ENCODE measurements at places on chromosomes 4 and X. TPM values are rescaled to one million over a fixed set of nuclear protein-coding genes. Genes with fewer than 3 reads are reported as not detected.

DNA sequence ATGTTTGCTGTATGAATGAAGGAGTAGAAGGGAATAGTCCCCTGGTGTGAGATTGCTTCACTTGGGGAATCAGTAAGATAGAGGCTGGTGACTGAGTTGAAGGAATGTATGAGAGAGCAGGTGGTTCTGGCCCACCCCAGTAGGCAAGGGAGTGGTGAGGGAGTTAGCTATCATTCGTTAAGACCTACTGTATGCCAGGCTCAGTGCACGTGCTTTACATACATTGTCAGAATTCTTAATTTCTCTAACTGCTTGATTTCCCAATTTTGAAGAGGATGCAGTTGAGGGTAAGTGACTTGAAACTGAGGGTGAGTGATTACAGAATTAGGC, 700 bp downstream of the VMA21 start:
- H3K36me3 ChIP-seq, result no peaks in the 10 kb centered on the region
- no peaks in the 10 kb centered on the region for H3K27me3 ChIP-seq

MTMR8 gene
- polyA plus RNA-seq, result 4.7 TPM

DNA sequence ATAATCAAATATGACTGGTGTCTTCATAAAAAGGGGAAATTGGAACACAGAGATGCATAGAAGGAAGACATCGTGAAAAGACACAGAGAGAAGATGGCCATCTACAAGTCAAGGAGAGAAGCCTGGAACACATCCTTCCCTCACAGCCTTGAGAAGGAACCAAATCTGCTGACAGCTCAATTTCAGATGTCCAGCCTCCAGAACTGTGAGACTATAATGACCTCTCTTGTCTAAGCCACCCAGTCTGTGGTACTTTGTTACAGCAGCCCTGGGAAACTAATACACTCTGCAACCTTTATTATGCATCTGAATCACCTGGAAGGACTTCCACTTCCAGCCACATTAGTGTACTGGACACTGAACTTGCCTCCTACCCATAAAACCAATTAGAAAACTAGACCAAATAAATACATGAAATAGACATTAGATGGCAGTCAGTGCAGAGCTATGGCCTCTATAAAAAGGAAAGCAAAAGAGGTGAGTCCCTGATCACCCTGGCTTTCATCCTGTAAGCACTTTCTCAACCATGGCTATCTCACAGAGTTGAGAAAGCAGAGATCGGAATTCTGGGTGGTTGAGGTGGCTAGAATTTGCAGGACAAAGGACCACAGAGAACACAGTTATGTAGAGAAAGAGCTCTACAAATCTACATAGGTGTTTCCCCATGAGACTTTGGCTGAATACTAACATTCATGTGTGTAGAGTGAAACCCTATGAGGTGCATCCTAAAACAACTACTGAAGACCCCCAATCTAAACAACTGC, 25.7 kb downstream of the GAB3 start:
- no peaks in the 10 kb centered on the region for H3K36me3 ChIP-seq
- no peak overlapping the region for H3K4me3 ChIP-seq
- H3K4me1 ChIP-seq, result peaks cover 33% of the 10 kb centered on the region
- H3K27me3 ChIP-seq, result no peaks in the 10 kb centered on the region
- no peak for DNase-seq
- peak overlapping the region; percentile 12 for H3K27ac ChIP-seq

DNA sequence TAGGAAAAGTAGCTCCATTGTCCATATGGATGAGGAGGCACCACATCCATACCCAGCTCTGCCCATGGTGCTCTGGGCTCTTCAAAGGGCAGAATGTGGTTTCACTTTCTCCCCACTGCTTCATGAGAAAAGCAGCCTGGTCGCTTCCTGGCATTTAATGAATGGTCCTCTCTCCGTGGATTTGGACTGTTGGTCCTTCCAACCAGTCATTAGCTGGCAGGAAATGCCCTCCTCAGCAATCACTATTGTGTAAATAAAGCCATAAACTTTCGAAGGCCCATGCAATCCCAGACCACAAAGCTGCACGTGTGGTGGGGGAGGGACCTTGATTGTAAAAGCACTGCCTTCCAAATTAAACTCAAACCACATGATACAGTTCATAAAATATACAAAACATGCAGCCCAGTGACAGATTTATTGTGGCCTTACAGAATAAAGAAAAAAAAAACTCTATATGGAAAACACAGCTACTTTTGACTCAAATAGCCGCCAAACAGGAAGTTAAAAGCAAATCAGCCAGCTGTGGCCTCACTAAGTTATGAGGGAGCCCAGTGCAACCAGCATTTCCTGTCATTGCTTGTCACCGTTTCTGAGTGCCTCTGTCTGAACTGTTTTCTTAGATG, 8.1 kb downstream of the MBNL3 start:
- H3K36me3 ChIP-seq, result no peaks in the 10 kb centered on the region
- peak overlapping the region; percentile 49 for H3K27ac ChIP-seq
- H3K4me3 ChIP-seq, result peak overlapping the region; percentile 58
- no peaks in the 10 kb centered on the region for H3K27me3 ChIP-seq

DNA sequence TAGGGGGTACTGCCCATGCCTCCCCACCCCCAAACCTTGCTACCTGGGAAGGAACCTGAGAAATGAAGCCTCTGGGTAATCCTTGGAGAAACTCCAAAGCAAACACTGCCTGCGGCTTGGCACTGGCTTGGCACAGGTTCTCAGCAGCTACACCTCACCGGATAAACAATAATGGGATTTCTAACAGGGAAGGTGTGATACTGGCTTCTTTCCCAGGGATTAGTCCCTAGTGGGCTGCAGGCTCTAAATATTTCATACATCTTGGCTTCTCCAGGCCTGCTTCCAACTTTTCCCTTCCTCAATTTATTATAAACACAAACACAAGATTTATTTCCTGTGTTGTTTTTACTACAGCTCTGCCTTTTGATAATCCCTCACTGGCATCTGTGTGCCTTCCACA, 12.5 kb downstream of the SEC24D start:
- DNase-seq, result no peak
- peaks cover 5% of the 10 kb centered on the region for H3K4me1 ChIP-seq
- peaks cover 7% of the 10 kb centered on the region for H3K36me3 ChIP-seq

DNA sequence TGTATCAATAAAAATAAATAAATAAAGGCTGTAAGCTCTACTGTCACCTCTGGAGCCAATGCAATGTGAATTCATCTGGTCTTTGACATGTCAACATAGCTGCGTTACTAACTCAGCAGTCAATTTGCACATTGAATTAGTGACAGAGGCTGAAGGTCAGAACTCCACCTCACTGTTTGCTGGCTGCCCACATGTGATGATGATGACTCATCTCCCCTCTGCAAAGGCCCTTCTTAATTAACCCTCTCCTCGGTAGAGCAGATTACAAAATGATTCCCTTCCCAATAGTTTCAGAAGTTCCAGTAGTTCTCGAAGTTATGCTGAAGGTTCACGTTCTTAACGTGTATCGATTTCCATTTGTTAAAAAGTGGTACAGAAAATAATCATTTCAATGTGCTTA, 1626.0 kb upstream of the TENM3 start:
- H3K27ac ChIP-seq, result no peak overlapping the region
- H3K4me1 ChIP-seq, result no peaks in the 10 kb centered on the region
- no peak for DNase-seq
- no peaks in the 10 kb centered on the region for H3K27me3 ChIP-seq
- no peak overlapping the region for H3K4me3 ChIP-seq

DNA sequence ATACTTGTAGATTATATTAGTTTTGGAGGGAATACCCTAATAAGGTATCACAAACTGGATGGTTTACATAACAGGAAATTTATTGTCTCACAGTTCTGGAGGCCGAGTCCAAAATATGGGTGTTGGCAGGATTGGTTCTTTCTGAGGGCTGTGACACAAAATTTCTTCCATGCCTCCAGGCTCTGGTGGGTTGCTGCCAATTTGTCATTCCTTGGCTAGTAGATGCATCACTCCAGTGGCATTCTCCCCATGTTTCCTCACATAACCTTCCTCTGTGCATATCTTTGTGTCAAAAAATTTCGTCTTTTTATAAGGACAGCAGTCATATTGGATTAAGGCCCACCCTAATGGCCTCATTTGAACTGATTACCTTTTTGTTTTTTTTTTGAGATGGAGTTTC, 49.3 kb downstream of the APELA start:
- H3K27me3 ChIP-seq, result no peaks in the 10 kb centered on the region
- no peak overlapping the region for H3K27ac ChIP-seq
- no peaks in the 10 kb centered on the region for H3K4me1 ChIP-seq
- no peak overlapping the region for H3K4me3 ChIP-seq

DNA sequence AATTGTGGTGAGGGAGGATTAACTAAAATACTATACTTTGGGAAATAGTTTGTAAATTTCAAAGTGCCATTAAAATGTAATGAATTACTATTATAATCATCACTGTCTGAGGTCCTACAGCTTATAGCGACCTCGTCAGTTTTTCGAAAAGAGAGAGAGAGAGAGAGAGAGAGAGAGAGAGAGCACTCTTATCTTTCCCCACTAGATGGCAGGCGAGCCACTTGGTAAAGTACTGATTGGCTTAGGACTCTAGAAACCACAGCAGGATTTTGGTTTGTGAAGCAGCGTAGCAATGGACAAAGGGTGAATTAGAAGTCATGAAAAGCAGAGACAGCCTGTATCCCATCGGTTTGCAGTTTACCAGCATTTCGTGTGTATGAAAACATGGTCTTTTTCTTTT, 52.5 kb downstream of the LINC00632 start:
- H3K4me1 ChIP-seq, result no peaks in the 10 kb centered on the region
- H3K27ac ChIP-seq, result no peak overlapping the region
- H3K36me3 ChIP-seq, result no peaks in the 10 kb centered on the region
- no peaks in the 10 kb centered on the region for H3K27me3 ChIP-seq
- no peak overlapping the region for H3K4me3 ChIP-seq

CRLF2 gene
- not detected for polyA plus RNA-seq

STOX2 gene
- not detected for polyA plus RNA-seq

GRCh38 chr4:80365928-80366327, 30.4 kb downstream of the CFAP299 start:
- no peaks in the 10 kb centered on the region for H3K27me3 ChIP-seq
- DNase-seq, result peak; percentile 25
- no peaks in the 10 kb centered on the region for H3K36me3 ChIP-seq
- peaks cover 5% of the 10 kb centered on the region for H3K4me1 ChIP-seq
- no peak overlapping the region for H3K4me3 ChIP-seq

GRCh38 chr4:104500442-104500841, 5.7 kb upstream of the CXXC4 start:
- no peak overlapping the region for H3K4me3 ChIP-seq
- H3K4me1 ChIP-seq, result no peaks in the 10 kb centered on the region
- H3K27me3 ChIP-seq, result no peaks in the 10 kb centered on the region
- H3K27ac ChIP-seq, result no peak overlapping the region
- H3K36me3 ChIP-seq, result no peaks in the 10 kb centered on the region
- DNase-seq, result no peak

- H3K27me3 ChIP-seq, result no peaks in the 10 kb centered on the region
- no peak overlapping the region for H3K4me3 ChIP-seq
- no peak for DNase-seq
- H3K4me1 ChIP-seq, result no peaks in the 10 kb centered on the region
- H3K27ac ChIP-seq, result no peak overlapping the region
- peaks cover 8% of the 10 kb centered on the region for H3K36me3 ChIP-seq
Measured at GRCh38 chr4:168380290-168380689, 61.7 kb upstream of the DDX60 start.

DNA sequence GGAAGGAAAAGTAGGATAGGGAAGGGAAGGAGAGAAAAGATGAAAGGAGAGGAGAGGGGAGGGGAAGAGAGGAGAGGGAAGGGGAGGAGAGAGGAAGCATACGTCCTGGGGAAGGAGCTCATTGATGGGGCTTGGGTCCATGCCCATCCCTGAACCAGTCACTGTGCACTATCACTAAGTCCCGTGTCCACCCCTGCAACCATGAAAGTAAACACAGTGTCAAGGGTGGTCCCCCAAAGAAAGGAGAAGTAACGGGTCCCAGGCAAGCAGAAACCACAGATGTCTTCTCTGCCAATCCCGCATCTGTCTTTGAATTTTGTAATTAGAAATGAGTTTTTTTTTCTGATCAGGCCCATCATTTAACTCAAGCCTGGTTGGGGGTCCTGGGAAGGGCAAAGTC, 55.2 kb downstream of the LGI2 start:
- H3K4me3 ChIP-seq, result no peak overlapping the region
- peaks cover 4% of the 10 kb centered on the region for H3K4me1 ChIP-seq
- no peaks in the 10 kb centered on the region for H3K36me3 ChIP-seq
- no peaks in the 10 kb centered on the region for H3K27me3 ChIP-seq
- DNase-seq, result no peak
- no peak overlapping the region for H3K27ac ChIP-seq

DNA sequence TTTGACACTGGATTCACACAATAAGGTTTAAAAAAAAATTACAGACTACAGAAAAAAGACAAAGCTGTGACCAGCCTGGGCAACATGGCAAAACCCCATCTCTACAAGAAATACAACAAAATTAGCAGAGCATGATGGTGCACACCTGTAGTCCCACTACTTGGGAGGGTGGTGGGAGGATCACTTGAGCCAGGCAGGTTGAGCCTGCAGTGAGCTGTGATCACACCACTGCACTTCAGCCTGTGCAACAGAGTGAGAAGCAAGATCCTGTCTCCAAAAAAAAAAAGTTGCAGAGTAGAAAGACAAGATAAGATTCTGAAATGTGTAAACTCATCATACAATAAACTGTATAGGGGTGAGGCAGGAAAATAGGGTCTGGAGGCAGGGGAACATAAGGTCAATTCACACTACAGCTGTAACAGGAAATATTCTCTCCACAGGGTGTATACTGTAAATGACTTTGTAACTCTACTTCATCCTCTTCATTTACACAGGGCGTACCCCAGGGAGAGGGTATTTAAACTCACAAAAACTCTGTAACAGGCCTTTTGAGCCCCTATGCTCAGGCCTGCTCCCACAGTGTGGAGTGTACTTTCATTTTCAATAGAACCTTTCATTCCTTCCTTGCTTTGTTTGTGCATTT, 112.6 kb upstream of the MAPK10 start:
- no peak overlapping the region for H3K27ac ChIP-seq
- H3K27me3 ChIP-seq, result no peaks in the 10 kb centered on the region
- no peak overlapping the region for H3K4me3 ChIP-seq

- no peaks in the 10 kb centered on the region for H3K4me1 ChIP-seq
- peaks cover 6% of the 10 kb centered on the region for H3K27me3 ChIP-seq
- no peaks in the 10 kb centered on the region for H3K36me3 ChIP-seq
- DNase-seq, result no peak
Measured at GRCh38 chrX:131081772-131082740, 23.9 kb downstream of the ARHGAP36 start.

GRCh38 chr4:87669373-87669772, 19.3 kb downstream of the DMP1 start:
- no peaks in the 10 kb centered on the region for H3K4me1 ChIP-seq
- H3K27me3 ChIP-seq, result no peaks in the 10 kb centered on the region
- DNase-seq, result no peak

CT45A10 gene
- not detected for polyA plus RNA-seq

DNA sequence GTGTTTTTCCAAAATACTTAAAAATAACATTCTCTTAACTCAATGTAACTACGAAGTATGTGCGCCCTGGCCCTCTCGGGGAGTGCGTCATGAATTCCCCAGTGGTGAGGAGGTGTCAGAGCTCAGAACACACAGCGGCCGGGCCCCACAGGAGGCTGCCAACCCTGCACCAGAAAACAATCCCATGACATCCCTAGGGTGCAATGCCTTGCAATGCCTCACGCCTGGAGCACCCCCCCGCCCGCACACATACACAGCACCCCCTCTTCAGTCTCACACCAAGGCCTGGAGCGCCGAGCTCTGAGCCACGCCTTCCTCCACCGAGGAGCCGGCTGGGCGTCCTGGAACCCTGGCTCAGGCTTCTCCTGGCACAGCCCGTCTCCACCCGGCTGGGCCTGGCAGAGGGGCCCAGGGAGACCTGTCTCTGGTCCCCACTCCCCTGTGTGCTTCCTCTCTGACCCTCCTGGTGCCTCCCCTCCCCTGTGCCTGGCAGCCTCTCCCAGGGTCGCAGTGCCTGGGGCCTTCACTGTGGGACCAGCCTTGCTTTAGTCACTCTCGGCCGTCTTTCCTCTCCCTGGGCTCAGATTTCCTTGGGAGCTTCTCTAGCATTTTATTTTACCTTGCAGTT, 108.2 kb upstream of the ADRA2C start:
- no peak overlapping the region for H3K27ac ChIP-seq
- H3K36me3 ChIP-seq, result no peaks in the 10 kb centered on the region
- H3K4me3 ChIP-seq, result no peak overlapping the region
- H3K27me3 ChIP-seq, result no peaks in the 10 kb centered on the region
- H3K4me1 ChIP-seq, result no peaks in the 10 kb centered on the region
